ENCODE measurements at places on chromosomes 7 and 10.

- DNase-seq: peak; percentile 49
Measured at GRCh38 chr10:15237351-15237750, 68.9 kb upstream of the NMT2 start.

DNA sequence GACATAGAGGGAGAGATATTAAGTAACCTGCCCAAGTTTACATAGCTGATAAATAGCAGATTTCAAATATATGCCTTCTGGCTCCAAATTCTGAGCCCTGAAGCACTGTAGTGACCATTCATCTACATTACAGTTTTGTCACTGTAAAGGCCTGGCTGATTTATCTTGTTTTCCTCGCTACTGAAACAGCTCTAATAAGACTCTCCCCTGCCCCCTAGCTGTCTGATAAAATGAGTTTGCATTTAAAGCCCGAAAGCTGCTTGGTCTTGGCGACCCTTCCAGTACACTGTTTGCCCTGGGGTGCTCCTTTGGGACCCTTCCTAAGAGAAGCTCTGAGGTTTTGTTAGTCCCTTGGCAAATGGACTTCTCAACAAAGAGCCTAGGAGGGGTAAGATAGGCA, 59.7 kb upstream of the RAB11FIP2 start:
- DNase-seq: no peak

DNA sequence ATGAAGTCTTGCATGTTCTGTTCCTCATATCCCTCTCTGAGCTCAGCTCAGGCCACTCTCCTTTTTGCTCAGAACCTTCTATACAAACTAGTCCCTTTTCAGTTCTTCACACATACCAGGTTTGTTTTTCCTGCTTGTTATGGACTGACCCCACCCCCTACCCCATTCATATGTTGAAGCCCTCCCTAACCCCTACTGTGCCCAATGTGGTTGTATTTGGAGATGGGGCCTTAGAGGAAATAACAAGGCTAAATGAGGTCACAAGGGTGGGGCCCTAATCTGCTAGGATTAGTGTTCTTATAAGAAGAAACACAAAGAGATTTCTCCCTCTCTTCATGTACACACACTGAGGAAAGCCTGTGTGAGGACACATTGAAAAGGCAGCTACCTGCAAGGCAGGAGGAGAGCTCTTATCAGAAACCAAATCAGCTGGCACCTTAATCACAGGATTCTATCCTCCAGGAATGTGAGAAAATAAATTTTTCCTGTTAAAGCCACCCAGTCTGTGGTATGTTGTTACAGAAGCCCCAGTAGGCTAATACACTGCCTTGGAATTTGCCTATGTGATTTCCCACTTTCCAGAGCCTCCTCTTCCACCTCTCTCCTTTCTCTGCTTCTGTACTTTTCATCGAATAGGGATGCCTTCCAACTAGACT, 67.3 kb upstream of the DNAJB12 start:
- no peak for DNase-seq

GRCh38 chr10:34791947-34792346, 23.1 kb downstream of the PARD3 start:
- DNase-seq: no peak

DNA sequence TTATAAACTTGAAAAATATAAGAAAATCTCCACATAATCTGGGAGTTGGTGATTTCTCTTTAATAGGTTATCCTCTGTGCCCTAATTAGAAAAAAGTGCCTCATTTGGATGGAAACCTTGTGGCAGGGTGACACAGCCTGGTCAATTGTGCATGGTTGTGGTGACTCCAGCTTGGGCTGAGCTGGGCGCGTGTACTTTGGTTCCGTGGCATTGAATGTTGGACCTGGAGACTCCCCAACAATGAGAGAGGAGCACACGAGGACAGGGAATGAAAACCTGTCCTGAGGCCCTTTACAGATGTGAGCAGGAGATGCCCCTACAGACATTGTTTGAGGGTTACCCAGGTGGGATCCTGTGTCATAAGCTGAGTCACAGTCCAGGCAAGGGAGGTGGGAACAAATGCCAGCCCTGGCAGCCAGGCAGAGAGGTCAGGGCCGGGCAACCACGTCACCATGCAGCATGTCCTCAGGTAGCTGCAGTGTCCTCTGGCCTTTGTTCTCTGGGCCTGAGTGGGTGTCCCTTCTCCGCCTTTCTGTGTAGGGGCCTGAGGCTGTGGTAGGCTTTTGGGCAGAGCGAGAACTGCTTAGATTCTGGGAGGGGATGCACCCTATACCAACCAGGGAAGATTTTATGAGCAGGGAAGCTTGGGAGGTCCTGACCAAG, 147.4 kb upstream of the TBX20 start:
- no peak for DNase-seq

GRCh38 chr7:20089431-20089830, 127.8 kb downstream of the MACC1 start:
- DNase-seq: no peak

GRCh38 chr10:34113504-34114225, 701.4 kb downstream of the PARD3 start:
- DNase-seq: no peak

DNA sequence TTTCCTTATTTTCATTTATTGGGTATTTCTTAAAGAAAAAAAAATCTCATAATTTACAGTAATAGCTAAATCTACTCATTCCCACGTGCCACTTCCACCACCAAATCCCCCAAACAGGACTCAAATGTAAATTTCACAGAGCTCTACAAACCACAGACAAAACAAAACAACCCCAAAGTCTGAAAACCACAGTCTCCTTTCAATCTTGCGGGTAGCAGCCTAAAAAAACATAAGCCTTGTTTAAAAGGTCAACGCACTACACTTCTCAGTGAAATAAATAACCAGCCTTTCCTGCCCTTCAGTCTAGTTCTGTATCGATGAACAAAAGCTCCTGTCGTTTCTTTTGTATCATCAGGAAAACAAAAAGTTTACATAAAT, 121.8 kb upstream of the AFAP1L2 start:
- no peak for DNase-seq

GRCh38 chr10:13810568-13810967, 223.8 kb downstream of the PRPF18 start:
- no peak for DNase-seq

GRCh38 chr10:13913897-13914296, 327.1 kb downstream of the PRPF18 start:
- DNase-seq: peak; percentile 22

DNA sequence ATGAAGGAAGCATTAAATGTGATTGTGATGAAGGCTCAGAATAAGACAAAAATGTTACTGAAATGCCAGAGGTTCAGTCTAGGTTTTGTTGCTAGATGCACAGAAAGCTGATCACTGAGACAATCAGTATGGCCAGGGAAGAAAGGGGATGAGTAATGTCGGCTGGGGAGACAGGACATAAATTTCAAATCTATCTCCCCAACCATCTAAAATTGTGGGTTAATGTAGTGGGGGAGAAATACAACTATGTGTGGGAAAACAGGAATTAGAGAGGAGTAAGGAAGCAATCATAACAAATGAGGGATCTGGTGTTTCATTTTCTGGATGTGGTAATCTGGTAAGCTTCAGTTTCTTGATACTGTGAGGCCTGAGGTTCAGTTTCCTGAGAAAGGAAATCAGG, 1111.0 kb downstream of the XPNPEP1 start:
- DNase-seq: no peak

DNA sequence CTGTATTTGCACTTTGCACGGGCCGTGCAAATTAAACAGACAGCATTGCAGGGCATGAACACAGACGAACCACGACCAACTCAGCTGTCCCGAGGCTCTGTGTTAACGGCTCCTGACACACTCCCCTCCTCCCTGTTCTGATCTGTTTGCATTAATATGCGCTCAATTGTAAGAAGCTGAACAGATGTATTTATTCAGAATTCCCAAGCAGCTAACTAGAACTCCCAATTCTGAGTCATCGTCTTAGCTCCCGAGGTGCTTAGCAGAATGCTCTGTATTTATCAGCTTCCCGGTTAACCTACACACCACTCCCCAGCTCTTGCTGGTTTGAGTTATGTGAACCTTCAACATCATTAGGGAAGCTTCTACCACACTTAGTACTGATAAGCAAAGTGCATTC, 286.4 kb downstream of the PTPRN2 start:
- DNase-seq: no peak

DNA sequence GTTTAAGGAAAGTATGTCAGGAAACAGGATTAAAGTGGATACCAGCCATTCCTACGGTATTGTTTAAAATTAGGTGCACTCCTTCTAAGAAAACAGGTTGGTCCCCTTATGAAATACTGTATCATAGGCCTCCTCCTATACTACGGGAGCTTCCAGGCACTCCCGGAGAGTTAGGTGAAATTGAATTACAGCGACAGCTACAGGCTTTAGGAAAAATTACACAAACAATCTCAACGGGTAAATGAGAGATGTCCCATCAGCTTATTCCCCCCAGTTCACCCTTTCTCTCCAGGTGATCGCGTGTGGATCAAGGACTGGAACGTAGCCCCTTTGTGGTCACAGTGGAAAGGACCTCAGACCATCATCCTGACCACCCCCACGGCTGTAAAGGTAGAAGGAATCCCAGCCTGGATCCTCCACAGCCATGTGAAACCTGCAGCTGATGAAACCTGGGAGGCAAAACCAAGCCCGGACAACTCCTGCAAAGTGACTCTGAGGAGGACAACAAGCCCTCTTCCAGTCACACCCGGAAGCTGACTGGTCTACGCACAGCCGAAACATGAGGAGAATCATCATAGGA, 25.1 kb upstream of the GHITM start:
- DNase-seq: peak; percentile 8

DNA sequence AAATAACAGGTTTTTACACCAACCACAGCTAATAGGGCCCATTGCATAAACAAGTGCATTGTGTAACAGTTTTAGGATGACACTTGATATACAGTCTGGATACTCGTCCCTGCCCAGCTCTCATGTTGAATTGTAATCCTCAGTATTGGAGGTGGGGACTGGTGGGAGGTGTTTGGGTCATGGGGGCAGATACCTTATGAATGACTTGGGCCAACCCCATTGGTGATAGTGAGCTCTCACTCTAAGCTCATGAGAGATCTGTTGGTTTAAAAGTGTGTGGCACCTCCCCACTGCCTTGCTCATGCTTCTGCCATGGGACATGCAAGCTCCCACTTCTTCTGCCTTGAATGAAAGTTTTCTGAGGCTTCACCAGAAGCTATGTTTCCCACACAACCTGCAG, 136.7 kb downstream of the PDE1C start:
- DNase-seq: no peak

- no peak for DNase-seq
Measured at GRCh38 chr10:35961501-35961900, 319.4 kb upstream of the FZD8 start.

DNA sequence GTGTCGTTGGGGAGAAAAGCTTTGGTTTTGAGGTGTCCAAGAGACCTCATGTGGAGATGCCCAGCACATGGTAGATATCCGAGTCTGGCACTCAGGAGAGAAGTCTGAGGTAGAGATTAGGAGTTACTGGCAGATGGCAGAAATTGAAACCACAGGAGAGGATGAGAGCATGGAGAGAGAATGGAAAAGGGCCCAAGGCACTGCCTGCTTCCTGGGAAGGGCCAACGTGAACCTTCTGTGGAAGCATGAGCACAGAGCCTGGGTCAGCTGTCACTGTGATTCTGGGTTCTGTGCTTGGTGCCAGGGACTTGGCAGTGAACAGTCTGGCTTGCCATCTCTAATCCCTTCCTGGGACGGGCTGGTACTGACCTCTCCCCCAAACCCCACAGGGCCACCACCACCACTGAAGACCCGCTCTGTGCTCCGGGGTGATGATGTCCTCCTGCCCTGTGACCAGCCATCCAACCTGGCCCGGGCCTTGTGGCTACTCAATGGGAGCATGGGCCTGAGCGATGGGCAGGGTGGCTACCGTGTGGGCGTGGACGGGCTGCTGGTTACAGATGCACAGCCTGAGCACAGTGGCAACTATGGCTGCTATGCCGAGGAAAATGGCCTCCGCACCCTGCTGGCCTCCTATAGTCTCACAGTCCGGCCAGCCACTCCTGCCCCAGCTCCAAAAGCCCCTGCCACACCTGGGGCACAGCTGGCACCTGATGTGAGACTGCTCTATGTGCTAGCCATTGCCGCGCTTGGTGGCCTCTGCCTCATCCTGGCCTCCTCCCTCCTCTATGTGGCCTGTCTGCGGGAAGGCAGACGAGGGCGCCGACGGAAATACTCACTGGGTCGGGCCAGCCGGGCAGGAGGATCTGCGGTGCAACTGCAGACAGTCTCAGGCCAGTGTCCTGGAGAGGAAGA, 4.1 kb downstream of the MRPL43 start:
- DNase-seq: no peak

DNA sequence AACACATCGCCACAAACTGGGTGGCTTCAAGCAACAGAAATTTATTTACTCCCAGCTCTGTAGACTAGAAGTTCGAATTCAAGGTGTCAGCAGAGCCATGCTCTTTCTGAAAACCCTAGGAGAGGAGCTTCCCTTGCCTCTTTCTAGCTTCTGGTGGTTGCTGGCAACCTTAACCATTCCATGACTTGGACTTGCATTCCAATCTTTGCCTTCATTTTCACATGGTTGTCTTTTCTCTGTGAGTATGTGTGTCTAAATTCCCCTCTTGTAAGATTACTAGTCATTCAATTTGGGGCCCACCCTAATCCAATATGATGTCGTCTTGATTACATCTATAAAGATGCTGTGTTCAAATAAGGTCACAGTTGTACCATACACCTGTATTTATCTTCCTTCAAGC, 65.9 kb upstream of the PRKG1 start:
- DNase-seq: no peak

- no peak for DNase-seq
Measured at GRCh38 chr7:43781726-43782607, 23.5 kb downstream of the BLVRA start.

DNA sequence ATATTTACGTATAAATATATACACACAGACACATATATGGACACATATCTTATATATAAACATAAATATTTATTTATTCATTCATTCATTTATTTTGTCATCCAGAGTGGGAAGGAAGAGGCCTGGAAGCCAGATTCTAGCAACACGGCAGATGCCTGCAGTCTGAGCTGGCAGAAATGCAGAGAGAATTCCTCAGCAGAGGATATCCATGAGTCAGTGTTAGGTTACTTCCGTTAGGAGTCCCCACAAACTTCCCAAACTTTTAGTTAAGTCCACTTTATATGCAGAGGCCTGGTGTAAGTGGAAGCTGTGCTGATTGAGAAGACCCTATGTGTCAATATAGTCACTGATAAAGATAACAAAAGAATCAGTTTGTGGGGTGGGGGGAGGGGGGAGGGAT, 89.6 kb downstream of the PPP1R17 start:
- no peak for DNase-seq

DNA sequence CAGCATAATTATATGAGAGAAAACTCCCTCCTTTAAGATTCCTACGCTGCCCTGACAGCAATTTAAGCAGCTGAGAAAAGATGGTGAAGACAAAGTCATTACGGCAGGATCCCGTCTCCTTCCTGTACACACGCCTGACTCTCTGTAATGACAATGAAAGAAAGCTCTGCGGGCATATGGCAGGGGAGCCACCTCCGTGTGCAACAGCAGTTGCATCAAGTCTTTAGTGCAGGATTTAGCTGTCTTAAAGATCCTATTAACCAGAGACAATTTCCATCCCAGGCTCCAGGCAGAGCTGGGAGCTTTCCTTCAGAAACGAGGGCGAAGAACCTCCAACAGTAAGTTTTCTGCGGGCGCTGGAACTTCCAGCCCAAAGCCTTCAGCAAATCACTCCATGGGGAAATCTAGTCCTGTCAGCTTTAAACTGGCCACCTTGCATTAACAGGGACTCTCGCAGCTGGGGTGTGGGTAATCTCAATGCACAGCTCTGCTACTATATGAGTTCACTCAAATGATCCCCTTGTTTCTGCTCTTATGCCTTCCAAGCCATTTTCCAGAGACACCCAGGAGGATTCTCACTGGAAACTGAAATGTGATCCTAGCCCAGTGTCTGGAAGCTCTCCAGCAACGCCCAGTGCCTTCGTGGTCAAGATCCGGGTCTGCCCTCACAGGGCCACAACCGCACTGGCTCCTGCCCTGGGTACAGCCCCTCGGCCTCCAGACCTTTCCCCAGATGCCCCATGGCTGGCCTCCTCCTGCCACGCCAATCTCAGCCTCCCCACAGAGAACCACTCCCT, 74.9 kb downstream of the CTBP2 start:
- DNase-seq: no peak

Measured in midbrain (tissue), 1 donor.